ENCODE measurements at places on chromosomes 2 and 18.
A peak's percentile ranks its signal among the peaks of the same experiment; 100 is the strongest.

DNA sequence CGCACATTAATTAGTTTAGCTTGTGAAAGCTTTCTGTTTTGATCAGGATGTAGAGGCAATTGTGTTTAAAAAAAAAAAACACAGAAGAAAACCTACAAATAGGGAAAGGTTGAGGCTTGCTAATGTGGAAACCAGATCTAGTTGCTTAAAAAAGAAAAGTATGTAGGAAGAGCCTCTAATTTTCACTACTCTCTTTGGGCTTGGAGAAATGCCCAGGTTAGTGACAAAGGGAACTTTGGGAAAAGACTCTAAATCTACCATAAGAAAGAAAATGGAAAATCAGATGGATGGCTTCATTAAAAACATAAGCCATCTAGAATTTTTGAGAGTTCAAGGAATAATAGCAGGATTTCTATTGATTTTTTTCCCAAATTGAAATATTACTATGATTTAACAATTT lies 47.3 kb upstream of the SLC38A11 start:
- DNase-seq = no peak

- DNase-seq = peak; percentile 48
Measured at GRCh38 chr2:226581004-226581403, 218.6 kb downstream of the IRS1 start.

DNA sequence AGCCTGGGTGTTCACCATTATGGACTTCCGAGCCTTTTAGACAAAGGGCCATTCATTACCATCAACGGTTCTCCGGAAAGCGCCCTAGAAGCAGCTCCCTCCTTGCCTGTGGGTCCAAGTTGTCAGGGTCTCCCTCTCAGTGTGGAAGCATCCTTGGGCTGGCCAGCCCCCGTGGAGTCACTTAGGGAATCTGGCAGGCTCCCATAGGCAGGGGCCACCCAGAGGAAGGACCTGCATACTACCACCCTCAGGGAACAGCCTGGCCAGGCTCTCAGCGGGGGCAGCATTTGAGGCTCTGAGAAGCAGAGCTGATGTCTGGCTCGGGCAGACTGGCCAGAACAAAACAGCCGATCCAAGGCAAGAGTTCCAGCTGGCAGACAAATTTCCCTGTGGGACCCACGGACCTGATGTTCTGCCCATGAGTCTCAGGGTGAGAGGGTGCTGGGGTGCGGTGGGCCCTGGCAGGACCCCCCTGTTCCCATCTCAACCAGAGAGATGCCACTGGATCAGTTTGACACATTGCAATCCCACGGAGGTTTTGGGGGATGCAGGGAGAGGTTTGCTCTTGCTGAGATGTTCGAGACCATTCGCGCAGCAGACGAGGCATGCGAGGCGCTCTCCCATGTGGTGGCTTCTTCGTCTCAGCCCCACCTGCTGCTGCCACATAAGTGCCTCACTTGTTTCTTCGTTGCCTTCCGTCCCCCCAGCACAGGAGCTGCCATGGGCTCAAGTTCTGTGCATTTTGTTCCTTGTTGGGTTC lies 56.9 kb downstream of the ACKR3 start:
- DNase-seq = no peak

GRCh38 chr18:27860701-27861107 lies 316.2 kb downstream of the CDH2 start:
- peak; percentile 55 for DNase-seq

- DNase-seq = no peak
Measured at GRCh38 chr18:2908166-2908945, 61.5 kb downstream of the EMILIN2 start.

DNA sequence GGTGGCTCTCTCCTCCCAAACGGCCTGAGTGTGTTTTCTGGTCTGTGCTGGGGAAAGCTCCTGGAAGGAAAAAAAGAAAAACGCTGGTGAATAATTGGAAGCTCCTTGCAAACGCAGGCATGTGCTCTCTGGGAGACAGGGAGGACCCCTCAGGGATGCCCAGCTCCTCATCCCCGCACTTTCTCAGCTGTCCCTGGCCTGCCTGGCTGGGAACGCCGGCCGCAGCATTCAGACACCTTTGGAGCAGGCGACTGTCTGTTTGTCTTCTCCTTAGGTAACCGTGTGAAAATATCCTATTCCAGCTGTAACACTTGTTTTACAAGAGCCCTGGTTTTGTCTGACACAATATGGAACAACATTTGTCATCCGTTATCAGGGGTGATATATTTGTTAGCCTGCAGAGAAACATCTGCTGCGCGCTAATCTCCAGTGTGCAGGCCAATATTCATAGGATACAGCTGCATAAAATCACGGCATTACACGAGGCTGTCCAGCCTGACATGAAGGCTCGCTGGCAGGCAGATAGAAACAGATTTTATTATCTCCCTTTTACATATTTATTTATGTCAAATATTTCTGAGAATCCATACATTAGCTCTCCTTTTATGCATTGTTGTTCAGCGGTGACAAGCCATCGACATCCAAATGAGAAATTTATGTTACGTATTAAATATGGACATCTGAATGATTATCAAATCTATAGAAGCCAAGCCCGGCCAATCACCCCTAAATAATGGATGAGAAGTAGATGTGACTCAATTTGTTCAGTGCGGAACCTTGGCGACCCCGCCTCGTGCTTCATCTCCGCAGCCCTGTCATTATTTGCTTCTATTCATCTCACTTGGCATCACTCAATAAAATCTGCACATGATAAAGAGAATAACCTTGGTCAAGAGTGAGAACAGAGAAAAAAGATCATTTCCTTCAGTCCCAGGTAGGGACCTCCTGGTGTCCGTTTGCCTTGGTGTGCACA lies 675.1 kb upstream of the SALL3 start:
- no peak for DNase-seq

GRCh38 chr2:101766871-101767739 lies 69.6 kb downstream of the MAP4K4 start:
- peak; percentile 91 for DNase-seq

DNA sequence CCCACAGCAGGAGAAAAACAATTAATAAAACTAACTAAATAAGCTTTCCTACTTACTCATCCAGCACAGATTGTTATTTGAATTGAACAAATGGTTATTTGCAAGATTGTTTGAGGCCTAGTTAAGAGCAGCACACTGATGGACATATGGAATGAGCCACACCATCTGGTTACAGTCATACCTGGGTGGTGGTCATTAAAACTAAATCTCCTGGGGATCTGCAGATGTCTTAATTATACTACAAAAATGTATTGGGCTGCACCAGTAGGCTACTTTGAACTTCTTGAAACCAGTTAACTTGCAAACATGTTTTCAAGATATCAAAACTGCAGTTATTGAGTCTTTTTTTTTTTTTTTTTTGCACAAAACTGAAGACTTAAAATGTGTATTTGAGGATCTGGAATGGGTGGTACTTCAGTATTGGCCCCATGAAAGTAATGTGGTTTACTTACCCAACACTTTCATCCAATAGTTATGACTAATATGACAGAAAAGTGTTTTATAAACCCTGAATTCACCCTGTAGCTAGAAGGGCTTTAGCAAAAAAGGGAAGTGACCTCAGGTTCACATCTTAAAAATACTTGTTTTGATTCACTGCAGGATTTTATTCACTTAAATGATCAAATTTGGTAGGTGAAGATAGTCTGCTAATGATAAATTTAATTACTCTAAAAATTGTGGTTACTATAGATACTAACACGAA lies 10.8 kb downstream of the AGFG1 start:
- DNase-seq = peak; percentile 52

DNA sequence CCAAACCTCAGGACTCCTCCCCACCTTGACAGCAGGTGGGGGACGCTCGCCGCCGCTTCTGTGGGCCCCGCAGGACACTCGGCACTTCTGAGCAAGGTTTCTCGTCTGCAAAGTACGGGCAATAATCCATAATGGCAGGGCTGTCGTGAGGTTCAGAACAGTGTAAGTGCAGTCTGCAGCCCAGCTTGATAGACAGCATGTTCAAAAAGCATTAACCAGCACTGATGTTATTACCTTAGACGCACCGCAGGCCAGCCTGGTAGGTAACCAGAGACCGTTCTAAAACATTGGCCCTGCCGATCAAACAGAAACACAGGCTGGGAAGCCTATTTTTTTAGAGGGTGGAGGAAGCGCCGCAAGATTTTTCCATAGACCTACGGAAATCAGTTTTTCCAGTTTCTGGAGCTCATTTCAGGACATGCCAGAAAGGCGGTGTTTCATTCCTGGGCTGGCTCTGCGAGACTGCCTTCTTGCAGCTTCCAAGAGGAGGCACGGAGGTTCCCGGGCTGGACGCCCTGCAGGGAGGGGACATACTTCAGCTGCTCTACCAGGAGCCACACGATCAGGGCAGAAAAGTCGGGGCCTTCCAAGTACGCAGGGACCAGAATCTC lies 148.7 kb downstream of the TPO start:
- no peak for DNase-seq

DNA sequence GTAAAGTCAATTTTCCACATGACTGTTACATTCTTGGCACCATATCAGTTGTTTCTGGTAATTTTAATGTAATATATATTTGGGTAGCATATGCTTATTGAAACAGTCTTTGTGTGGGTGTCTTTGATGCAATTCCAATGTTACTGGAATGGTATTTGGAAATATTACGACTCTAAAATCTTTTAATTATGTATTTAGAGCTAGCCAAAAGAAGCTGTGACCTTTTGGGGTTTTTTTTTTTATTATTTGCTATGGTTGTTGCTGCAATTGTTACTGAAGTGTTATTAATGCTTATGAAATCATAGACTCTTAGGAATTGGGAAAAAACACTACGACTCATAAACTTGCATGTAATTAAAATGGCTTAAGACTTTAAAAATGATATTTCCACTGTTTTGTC lies 95.9 kb downstream of the AOX1 start:
- DNase-seq = no peak

GRCh38 chr2:200051611-200051945 lies 96.2 kb downstream of the MAIP1 start:
- DNase-seq = no peak

GRCh38 chr2:46036929-46037328 lies 260.3 kb upstream of the EPAS1 start:
- peak; percentile 88 for DNase-seq

DNA sequence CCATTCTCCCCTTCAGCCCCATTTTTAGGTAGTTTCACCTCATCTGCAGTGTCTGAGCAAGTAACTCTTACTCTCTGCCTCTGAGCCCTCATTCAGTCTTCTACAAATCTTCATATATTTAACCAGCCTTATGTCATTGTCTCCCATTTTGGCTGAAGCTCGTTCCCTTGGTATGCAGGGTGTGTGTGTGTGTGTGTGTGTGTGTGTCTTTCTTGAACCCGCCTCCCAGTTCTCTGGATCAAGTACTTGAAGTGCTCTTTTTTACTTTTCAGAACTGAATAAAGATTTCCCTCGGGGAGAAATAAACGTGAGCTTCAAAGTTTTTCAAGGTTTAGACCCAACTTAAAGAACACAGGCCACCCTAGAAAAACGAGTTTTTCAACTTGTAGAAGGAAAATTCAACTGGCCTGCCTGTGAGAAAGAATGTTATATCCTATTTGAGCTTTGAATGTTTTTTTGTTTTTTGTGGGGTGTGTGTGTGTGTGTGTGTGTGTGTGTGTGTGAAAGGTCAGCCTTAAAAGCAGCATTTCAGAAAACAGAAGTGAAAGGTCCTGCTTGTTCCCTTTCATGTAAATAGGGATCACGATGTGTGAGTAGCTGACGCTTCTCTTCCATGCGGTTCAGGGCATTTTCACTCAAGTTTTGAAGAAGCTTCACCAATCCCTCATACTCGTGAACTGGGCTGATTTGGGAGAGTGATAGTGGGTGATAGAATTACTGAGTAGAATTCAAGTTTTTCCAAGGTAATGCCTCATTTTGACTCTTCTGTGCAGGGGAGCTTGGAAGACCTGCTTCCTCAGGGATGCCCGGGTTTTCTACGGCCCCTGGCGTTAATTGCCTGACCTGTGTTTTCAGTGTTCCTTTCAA lies 50.6 kb upstream of the EML6 start:
- peak; percentile 30 for DNase-seq

DNA sequence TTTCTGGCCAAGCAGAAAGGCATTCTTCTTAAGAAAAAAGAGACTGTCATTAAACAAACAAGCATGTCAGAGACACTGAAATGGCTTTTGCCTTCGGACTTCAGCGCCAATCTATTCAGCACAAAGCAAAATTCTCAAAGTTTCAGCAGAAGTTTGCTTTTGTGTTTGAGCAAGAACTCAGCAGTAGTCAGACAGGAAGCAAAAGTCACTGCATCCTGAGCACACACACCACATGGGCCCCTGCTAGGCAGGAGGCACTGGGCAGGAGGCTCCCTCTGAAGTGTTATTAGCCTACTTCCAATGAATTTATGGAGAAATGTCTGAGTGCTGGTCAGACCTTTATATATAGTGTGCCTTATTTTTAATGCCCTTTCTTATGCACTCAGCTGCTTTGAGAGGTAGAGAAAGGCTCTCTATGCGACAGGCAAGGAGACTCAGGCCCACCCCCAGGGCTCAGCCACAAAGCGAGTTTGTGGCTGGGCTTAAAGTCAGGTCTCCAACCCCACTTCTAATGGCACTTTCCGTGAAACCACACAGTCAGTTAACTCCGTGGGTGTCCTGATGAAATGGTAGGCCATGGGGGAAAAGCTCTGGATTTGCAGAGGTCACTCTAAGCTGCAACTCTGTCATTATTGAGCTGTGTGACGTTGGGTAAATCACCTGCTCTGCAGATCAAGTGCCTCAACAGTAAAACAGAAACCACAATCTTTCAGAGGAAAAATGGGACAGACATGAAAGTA lies 161.0 kb upstream of the TMEM200C start:
- DNase-seq = peak; percentile 45

DNA sequence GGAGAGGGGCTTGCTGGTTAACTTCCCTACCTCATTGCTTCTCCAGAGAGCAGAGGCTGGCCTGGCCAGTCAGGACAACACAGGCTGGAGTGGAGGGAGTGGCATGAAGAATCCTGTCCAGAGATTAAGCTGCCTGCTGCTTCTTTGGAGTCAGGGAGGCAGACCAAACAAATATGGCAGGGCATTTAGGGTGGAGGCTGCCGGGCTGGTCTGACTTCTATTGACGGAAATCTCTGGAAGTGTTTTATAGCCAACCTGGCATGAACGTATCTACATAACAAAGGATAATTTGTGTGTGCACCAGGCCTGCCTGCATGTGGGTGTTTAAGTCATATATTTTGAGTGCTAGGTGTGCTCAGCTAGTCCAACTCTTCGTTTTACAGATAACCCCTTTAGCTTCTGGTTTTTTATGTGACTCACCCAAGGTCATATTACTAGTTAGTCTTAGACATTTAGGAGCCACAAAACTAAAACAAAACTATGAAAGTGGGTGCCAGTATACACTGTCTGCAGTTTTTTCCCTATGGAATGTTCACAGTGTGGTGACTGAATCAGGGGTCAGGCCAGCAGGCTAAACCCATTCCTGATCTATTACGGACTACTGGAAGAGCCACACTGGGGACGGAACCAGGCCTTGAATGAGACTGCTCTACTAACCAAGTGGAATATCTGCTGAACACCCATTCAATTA lies 5.5 kb downstream of the NPC1 start:
- peak; percentile 56 for DNase-seq

- no peak for DNase-seq
Measured at GRCh38 chr2:6794448-6794847, 71.3 kb downstream of the CMPK2 start.

GRCh38 chr2:53442783-53443182 lies 324.8 kb upstream of the CHAC2 start:
- DNase-seq = no peak

- DNase-seq = no peak
Measured at GRCh38 chr2:11977766-11978524, 231.5 kb downstream of the LPIN1 start.
